ENCODE measurements at places on chromosomes 2 and 18. TPM values are rescaled to one million over a fixed set of nuclear protein-coding genes. Genes with fewer than 3 reads are reported as not detected.

- DNase-seq, result no peak
Observed at GRCh38 chr18:11747731-11748130, 58.7 kb downstream of the GNAL start.

DNA sequence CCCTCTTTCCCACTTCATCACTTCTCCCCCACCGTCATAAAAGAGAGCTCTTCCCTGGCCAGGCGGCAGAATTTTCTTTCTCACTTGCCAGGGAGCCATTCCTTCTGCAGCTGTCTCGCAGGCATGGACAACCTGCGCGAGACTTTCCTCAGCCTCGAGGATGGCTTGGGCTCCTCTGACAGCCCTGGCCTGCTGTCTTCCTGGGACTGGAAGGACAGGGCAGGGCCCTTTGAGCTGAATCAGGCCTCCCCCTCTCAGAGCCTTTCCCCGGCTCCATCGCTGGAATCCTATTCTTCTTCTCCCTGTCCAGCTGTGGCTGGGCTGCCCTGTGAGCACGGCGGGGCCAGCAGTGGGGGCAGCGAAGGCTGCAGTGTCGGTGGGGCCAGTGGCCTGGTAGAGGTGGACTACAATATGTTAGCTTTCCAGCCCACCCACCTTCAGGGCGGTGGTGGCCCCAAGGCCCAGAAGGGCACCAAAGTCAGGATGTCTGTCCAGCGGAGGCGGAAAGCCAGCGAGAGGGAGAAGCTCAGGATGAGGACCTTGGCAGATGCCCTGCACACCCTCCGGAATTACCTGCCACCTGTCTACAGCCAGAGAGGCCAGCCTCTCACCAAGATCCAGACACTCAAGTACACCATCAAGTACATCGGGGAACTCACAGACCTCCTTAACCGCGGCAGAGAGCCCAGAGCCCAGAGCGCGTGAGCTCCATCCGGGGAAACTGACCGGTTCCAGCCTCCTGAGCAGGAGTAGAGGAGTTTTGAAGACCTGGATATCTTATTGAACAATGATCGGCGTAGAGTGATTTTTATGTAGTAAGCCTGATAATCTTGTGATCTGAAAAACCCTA, at the start of gene MSGN1:
Gene MSGN1 (plus strand): TSS at position 65 of the 850 bp plus-strand sequence. CDS start 59 bp downstream, at position 124.
- no peak for DNase-seq

GRCh38 chr2:164464376-164464775, 156.9 kb downstream of the GRB14 start:
- no peak for DNase-seq

ADAM23 gene
- 4.9 TPM for total RNA-seq

DNA sequence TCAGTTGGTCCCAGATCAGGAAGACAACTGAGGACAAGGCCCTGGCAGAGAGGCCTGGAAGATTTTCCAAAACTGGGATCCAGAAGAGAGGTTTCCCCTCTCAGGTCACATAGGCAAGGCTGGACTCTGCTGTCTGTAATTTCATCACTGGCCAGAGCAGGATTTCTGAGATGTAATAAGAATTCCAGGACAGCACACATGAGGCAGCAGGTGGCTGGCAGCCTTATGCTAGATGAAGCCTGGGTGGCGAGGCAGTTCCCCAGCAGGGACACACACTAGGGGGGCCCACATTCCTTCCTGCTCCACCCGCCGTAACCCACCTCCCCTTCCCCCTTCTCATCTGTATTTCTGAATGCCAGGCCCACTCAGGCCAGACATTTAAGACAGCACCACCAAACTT, 98.6 kb downstream of the HNRNPLL start:
- peak; percentile 47 for DNase-seq

SEH1L gene
- total RNA-seq, result 17.8 TPM

IL18R1 gene
- total RNA-seq, result not detected

Data from myocyte (in vitro differentiated cells).